Keratinocyte (primary cell): ENCODE measurements at places on chromosomes 5 and 9.

DNA sequence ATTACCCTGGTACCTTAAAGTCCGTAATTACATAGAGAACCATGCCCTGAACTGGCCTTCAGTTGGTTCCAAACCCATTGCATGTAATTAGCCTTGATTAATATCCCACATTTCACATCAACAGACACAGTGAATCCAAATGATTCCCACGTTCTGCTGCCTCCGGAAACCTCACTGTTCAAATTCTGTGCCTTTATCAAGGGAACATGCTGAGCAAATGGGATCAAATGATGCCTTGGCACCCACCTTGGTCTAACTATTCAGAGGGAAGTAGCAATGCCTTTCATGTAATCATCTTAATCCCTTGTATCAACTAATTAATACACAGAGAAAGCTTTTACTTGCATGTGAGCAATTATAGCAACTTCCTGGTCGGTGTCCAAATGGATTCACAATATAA, 100.6 kb downstream of the EFNA5 start:
- no peak overlapping the region for H3K4me3 ChIP-seq
- H3K36me3 ChIP-seq, result no peaks in the 10 kb centered on the region
- no peak overlapping the region for H3K27ac ChIP-seq
- no peak for DNase-seq
- peaks cover 34% of the 10 kb centered on the region for H3K4me1 ChIP-seq
- no peaks in the 10 kb centered on the region for H3K27me3 ChIP-seq

GRCh38 chr9:30670805-30671562, 1713.5 kb upstream of the ACO1 start:
- H3K4me1 ChIP-seq, result no peaks in the 10 kb centered on the region
- H3K27ac ChIP-seq, result no peak overlapping the region
- no peaks in the 10 kb centered on the region for H3K27me3 ChIP-seq
- DNase-seq, result no peak

GRCh38 chr5:137190441-137190840, 308.7 kb downstream of the SPOCK1 start:
- DNase-seq, result no peak
- H3K4me1 ChIP-seq, result peaks cover 4% of the 10 kb centered on the region
- no peaks in the 10 kb centered on the region for H3K27me3 ChIP-seq
- H3K36me3 ChIP-seq, result no peaks in the 10 kb centered on the region
- H3K27ac ChIP-seq, result no peak overlapping the region

GRCh38 chr5:8756498-8757084, 789.3 kb downstream of the SEMA5A start:
- H3K27ac ChIP-seq, result no peak overlapping the region
- no peak overlapping the region for H3K4me3 ChIP-seq
- no peaks in the 10 kb centered on the region for H3K36me3 ChIP-seq

GRCh38 chr5:132001647-132002561, 9.6 kb downstream of the ACSL6 start:
- no peaks in the 10 kb centered on the region for H3K4me1 ChIP-seq
- no peak overlapping the region for H3K27ac ChIP-seq
- H3K4me3 ChIP-seq, result no peak overlapping the region
- no peaks in the 10 kb centered on the region for H3K36me3 ChIP-seq
- no peak for DNase-seq
- peaks cover 13% of the 10 kb centered on the region for H3K27me3 ChIP-seq

DNA sequence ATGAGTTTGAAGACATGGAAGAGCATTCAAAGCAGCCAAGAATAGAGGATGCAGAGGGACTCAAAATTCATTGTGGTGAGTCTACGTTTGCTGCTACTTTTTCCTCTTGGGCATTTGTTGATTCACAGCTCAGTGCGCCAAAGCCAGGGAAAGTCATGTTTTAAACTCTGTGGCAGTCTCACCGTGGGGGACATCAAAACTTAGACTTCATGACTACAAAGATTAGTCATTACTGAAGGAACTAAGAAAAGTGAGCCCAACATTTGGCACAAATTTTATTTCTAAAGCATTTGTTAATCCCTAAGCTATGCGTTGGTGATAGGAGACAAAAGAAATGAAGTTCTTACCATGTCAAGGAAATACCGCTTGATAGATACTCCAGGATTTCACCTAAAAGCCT, 73.7 kb upstream of the MTAP start:
- no peaks in the 10 kb centered on the region for H3K4me1 ChIP-seq
- no peaks in the 10 kb centered on the region for H3K27me3 ChIP-seq
- DNase-seq, result no peak
- no peak overlapping the region for H3K27ac ChIP-seq

DNA sequence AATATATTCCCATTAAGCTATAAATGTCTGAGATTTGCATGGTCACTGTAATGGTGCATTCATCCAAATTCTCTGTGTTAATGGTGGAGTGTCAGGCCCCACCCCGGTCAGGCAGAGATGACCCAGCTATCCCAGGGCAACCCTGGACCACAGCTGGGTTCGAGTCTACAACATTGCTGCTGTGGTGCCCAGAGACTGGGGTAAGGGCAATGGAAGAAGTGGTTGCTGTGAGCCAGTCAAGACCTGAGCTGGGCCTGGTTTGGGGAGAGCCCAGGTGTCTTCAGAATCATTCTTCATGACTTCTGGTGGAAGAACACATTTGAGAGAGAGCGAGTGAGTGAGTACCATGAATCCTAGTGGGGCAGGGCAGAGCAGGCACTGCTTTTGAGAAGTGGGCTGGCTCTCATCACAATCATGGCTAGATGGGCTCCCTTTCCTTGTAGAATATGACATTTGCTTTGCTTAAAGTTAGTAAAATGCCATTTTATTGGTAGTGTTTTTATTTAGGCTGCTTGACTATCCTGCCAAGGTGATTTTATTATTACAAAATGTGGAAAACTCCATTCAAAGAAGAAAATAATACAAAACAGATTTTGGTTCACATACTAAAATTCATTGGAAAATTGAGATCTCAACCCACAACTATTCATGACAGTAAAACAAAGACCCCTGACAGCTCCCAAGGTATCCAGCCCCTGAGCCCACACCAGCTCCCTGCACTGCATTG, 125.8 kb upstream of the SLC25A48 start:
- H3K27me3 ChIP-seq, result no peaks in the 10 kb centered on the region
- no peak for DNase-seq
- H3K4me3 ChIP-seq, result no peak overlapping the region
- no peak overlapping the region for H3K27ac ChIP-seq

GRCh38 chr5:120568711-120569110, 104.6 kb downstream of the PRR16 start:
- H3K36me3 ChIP-seq, result no peaks in the 10 kb centered on the region
- no peaks in the 10 kb centered on the region for H3K4me1 ChIP-seq
- no peak for DNase-seq

- H3K4me1 ChIP-seq, result peaks cover 5% of the 10 kb centered on the region
- H3K27ac ChIP-seq, result no peak overlapping the region
- no peaks in the 10 kb centered on the region for H3K27me3 ChIP-seq
- peaks cover 22% of the 10 kb centered on the region for H3K36me3 ChIP-seq
These were observed 4.1 kb downstream of the EDF1 start for GRCh38 chr9:136861874-136862457.

DNA sequence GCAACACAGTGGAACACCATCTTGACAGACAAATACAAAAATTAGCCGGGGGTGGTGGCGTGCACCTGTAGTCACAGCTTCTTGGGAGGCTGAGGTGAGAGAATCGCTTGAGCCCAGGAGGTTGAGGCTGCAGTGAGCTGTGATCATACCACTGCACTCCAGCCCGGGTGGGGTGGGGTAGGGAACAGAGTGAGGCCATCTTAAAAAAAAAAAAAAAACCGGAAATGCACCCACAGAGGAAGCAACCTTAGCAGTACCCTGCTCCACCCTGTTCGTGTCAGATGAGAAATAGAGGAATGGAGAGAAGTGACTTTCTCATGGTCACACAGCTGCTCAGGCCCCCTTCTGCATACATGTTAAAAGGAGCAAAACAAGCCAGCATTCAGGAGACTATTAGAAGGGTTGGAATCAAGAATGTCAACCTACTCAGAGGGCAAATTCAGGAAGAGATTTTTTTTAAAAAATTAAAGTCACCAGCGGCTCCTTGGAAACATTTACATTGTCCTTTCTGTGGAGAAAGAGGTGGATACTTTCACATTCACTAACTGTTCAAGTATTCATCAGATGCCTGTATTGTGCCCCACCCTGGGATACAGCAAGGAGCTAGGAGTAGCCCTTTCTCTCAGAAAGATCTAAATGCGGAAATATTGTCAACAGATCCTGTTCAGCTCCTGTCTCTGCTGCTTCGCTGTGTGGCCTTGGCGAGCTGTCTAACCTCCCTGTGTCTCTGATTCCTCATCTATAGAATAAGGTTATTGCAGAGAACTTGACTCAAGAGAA, 41.0 kb downstream of the CYFIP2 start:
- no peak overlapping the region for H3K27ac ChIP-seq
- no peaks in the 10 kb centered on the region for H3K36me3 ChIP-seq
- no peaks in the 10 kb centered on the region for H3K27me3 ChIP-seq
- no peak overlapping the region for H3K4me3 ChIP-seq

GRCh38 chr5:132785365-132785764, 8.3 kb upstream of the SEPTIN8 start:
- H3K36me3 ChIP-seq, result no peaks in the 10 kb centered on the region
- DNase-seq, result no peak
- no peak overlapping the region for H3K27ac ChIP-seq
- peaks cover 16% of the 10 kb centered on the region for H3K4me1 ChIP-seq

DNA sequence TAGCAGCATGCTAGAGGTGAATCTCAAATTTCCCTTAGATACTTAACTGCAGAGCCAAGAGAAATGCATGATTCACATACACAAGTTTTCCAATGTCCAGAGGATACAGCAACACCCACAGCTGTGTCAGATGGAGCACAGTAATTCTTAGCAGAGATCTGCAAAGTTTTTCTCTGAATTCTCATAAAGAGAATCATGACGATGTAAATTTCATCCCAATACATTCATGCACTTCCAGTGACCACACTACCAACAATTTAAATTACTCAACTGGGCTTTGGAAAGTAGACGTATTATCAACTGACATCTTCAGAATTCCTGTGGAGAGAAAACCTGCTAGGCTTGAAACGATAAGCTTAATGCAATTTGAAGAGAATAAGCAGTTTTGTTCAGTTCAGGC, 378.8 kb upstream of the TLE4 start:
- no peaks in the 10 kb centered on the region for H3K36me3 ChIP-seq
- H3K27ac ChIP-seq, result no peak overlapping the region
- no peak overlapping the region for H3K4me3 ChIP-seq
- no peaks in the 10 kb centered on the region for H3K4me1 ChIP-seq
- no peak for DNase-seq

- H3K4me1 ChIP-seq, result peaks cover 4% of the 10 kb centered on the region
- H3K27ac ChIP-seq, result no peak overlapping the region
These were observed 162.3 kb downstream of the KDM4C start for GRCh38 chr9:6920041-6920440.

DNA sequence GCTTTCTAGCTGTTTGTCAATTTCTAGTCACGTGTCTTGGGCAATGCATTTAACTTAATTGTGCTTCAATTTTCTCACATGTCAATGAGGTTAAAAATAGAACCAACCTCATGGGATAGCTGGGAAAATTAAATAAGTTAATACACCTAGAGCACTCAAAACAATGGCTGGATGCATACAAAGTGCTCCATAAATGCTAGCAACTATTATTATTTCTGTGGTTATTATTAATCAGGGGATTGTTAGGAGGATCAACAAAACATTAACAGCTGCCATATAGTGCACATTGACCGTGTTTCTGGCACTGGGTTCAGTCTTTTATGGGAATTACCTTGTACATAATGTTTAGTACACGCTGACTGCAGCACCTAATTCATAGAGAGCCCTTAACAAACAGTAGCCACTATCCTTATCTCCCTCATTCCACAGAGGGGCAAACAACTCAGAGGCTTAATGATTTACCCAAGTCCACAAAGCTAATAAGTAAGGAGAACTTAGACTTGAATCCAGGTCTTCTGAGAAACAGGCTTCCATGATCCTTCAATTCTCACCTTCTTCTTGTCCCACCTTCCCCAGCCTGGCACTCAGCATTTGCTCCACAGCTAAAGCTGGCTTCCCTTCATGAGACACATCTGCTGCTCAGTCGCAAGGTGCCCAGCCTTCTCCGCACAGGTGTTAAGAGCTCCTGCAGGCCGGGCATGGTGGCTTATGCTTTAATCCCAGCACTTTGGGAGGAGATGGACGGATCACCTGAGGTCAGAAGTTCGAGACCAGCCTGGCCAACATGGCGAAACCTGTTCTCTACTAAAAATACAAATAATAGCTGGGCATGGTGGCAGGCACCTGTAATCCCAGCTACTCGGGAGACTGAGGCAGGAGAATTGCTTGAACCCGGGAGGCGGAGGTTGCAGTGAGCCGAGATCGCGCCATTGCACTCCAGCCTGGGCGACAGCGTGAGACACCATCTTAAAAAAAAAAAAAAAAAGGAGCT, 137.4 kb upstream of the ABCA1 start:
- no peaks in the 10 kb centered on the region for H3K36me3 ChIP-seq
- H3K4me1 ChIP-seq, result peaks cover 40% of the 10 kb centered on the region
- DNase-seq, result no peak
- H3K4me3 ChIP-seq, result no peak overlapping the region
- no peaks in the 10 kb centered on the region for H3K27me3 ChIP-seq
